ENCODE measurements at places on chromosomes 5 and 9. TPM values are rescaled to one million over a fixed set of nuclear protein-coding genes. Genes with fewer than 3 reads are reported as not detected.

DNA sequence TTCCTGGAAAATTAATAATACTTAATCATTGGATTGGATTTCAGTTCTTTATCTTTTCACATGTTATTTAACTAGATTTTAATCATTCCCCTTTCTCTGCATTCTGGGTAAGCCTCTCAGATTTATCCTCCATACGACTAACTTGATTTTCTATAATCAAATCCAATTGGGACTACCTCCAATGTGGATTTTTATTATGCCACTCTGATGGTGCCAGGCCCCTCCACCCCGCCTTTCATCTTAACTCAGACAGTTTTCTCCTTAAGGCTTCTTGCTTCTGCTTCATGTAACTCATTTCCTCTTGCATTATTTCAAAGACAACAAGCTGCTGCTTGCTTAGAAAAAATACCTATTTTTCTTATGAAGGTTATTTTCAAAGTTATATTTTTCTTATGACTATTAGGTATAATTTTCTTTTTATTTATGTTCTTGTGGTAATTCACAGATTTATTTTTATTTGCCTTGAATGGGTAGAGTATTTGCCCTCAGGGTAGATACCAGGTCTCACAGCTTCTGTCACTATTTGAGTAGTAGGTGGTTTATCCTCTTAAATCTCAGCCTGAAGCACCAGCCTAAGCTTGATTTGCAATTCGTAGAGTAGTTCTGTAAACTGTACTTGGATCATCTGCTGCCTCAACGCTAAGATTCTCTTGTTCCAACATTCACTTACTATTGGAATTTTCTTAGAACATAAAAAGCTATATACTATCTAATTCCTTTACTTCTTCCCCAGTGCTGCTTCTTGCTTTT is 659.0 kb upstream of the ARRDC3 start:
- no peak for DNase-seq

The CACFD1 gene
- 21.4 TPM for total RNA-seq

GRCh38 chr5:128358826-128359225 is 179.2 kb downstream of the FBN2 start:
- DNase-seq = no peak

GRCh38 chr9:68505681-68506409 is 34.8 kb downstream of the TMEM252 start:
- no peak for DNase-seq

GRCh38 chr9:120740132-120740531 is 25.9 kb upstream of the MEGF9 start:
- DNase-seq = peak; percentile 67

GRCh38 chr5:115898656-115899055 is 56.9 kb downstream of the AP3S1 start:
- DNase-seq = no peak

- DNase-seq = no peak
Measured at GRCh38 chr9:72025906-72026305, 34.5 kb downstream of the C9orf57 start.

The CNTNAP3 gene
- 57.2 TPM for total RNA-seq

The LEAP2 gene
- total RNA-seq = 0.17 TPM

The BTNL8 gene
- total RNA-seq = 0.19 TPM

The SHISAL2B gene
- not detected for total RNA-seq

The LYRM7 gene
- total RNA-seq = 6.5 TPM

The PCDHA2 gene
- total RNA-seq = not detected

The APC gene
- 80.0 TPM for total RNA-seq

Data from dermis blood vessel endothelial cell (primary cell).